ENCODE measurements at places on chromosomes 11 and 22.

DNA sequence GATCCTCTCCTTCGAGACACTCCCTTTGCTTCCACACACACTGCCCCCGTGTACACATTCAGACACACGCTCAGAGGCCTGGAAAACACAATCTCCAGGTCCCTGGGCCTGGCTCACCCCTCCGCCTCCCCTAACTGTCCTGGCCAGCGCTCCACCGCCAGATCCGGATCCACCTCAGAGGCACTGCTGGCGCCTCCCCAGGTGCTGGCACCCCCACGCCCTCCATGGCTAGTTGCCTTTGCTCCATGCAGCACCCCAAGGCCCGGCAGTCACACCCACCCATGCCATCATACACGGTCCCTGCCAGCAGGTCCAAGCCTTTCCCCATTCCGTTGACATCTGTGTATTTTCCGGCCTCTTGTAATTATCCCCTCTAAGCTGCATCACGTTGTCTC, 11.1 kb downstream of the SPTBN2 start:
- DNase-seq, result no peak

- no peak for DNase-seq
Measured at GRCh38 chr22:19849835-19850762, 4.6 kb downstream of the GNB1L start.

- peak; percentile 14 for DNase-seq
Measured at GRCh38 chr11:14499178-14499559, 442 bp downstream of the COPB1 start.

- DNase-seq, result no peak
Measured at GRCh38 chr22:32557444-32557843, 82.8 kb downstream of the FBXO7 start.

DNA sequence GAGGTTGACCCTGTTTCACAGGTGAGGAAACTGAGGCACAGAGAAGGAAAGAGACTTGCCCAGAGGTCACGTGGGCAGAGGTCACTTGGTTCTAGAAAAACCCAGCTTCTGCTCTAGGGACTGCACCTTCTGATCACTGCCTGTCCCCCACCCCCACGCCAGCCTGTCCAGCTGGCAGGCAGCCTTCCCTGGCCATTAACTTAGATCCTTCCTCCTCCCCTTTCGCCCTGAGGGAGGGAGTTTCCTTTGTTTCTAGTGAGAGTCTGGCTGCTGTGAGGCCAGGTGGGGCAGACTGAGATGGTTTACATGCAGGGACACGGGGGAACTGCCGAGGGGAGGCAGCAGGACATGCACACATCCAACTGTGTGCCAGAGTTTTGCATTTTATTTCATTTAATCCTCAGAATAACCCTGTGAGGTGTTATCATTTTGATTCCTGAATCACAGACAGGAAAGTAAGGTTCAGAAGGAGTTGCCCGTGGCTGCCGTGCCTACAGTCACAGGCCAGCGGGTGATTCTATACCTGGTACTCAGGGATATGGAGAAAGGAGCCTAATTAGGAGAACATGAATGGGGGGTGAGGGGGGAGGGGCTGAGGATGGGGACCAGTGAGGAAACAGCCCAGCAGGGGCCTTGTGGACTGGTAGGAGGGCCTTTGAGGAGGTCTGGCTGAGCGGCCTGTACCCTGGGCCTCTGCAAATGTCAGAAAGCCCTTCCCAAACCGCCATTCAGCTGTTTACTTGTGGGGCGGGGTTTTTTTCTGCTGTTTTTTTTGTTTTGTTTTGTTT, 3.4 kb downstream of the FAM83F start:
- peak; percentile 61 for DNase-seq

GRCh38 chr22:38745676-38746460, 9.9 kb downstream of the SUN2 start:
- DNase-seq, result no peak

- no peak for DNase-seq
Measured at GRCh38 chr11:18495271-18495670, 31.5 kb downstream of the TSG101 start.

GRCh38 chr22:50305923-50306566, 1.4 kb downstream of the PLXNB2 start:
- DNase-seq, result peak; percentile 92

DNA sequence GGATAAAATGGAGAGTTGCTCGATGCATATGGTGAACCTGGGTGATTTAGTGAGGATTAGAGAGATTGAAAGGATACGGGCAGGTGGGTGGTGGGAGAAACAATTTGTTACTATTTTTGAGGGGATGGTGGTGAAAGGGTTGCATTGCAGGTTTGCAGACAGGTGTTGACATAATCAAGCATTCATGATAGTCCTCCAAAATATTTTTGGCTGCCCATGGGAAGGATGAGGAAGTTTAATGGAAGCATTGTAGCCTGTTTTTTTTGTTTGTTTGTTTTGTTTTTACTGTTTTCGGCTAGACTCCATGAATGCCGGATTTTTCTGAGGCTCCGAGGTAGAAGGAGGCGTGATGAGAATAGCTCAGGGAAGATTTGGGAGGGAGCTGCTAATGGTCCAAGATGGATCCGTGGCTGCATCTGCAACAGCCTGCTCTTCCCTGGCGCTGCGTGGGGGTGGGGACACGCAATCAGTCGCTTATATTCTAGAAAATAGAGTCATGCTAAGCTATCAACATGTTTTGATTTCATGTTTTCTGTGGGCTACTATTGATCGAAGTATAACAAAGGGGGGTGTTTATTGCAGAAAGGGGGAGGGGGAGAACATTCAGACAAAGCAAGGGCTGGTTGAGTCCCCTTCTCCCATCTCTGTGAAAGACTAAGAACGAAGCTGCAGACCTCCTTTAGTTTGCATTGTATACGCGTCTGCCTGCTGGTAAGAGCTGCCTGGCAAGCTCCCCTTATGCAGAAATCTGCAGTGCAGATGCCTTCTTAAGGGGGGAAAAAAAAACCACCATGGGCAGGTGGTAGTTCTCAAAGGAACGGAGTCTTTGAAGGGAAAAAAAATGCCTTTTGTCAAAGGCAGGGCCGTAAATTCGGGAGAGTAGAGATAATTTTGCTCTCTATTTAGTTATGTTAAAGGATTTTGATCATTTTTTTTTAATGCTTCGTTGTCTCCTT, 1.0 kb downstream of the RTN3 start:
- peak; percentile 34 for DNase-seq

GRCh38 chr11:119376197-119376847, 5.2 kb downstream of the USP2 start:
- no peak for DNase-seq

- peak; percentile 49 for DNase-seq
Measured at GRCh38 chr22:39184586-39185577, 32.4 kb upstream of the CBX7 start.

DNA sequence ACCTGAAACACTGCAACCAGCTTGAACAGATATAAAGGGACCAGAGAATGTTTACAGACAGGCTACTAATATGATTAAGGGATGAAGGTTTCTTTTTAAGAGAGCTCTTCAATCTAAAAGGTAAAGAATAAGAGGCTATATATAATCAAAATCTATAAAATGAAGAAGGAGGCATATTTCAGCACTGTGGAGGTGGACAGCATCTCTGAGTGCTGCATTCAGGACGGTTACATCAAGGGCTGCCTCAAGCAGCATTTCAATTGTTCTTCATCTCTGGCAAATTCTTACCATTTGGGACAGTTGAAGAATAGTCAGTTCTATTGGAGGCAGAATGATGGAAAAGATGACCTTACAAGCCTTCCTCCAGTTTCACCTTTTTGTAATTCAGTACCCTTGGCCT, 139.6 kb upstream of the LMO1 start:
- DNase-seq, result peak; percentile 38

GRCh38 chr22:23682077-23682476, 8.7 kb upstream of the RGL4 start:
- no peak for DNase-seq

DNA sequence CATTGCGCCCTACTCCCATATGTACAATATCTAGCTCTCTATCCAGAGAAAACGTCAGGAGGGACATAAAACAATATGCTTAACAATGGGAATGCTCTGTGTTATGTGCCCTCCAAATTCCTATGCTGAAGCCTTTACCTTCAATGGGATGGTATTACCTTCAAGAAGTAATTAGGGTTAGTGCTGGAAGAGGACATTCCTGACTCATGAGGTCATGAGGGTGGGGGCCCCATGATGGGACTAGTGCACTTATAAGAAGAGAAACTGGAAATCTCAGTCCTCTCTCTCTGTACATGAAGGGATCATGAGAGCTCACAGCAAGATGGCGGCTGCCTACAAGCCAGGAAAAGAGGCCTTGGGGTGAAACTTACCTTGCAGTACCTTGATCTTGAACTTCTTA, 20.3 kb downstream of the MMP20 start:
- no peak for DNase-seq

GRCh38 chr11:117908109-117908895, 20.9 kb downstream of the TMPRSS13 start:
- DNase-seq, result no peak

- DNase-seq, result no peak
Measured at GRCh38 chr22:23273445-23274145, 93.3 kb downstream of the BCR start.

DNA sequence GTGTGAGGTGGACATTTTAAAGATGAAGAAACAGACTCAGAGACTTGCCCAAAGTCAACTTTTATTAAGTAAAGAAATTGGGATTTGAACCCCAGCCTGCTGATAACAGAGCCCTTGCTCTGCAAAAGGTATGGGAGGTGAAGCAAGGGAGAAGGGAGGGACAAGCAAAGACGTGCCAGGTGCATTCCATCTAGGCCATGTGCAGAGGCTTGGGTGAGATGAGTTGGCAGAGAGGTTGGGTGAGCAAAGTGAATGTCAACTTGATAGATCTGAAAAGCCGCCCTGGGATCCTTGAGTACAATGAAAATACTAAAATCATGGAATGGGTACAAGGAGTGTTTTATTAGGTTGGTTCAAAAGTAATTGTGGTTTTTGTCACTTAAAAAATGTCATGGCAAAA, 341.3 kb downstream of the CADM1 start:
- DNase-seq, result no peak

DNA sequence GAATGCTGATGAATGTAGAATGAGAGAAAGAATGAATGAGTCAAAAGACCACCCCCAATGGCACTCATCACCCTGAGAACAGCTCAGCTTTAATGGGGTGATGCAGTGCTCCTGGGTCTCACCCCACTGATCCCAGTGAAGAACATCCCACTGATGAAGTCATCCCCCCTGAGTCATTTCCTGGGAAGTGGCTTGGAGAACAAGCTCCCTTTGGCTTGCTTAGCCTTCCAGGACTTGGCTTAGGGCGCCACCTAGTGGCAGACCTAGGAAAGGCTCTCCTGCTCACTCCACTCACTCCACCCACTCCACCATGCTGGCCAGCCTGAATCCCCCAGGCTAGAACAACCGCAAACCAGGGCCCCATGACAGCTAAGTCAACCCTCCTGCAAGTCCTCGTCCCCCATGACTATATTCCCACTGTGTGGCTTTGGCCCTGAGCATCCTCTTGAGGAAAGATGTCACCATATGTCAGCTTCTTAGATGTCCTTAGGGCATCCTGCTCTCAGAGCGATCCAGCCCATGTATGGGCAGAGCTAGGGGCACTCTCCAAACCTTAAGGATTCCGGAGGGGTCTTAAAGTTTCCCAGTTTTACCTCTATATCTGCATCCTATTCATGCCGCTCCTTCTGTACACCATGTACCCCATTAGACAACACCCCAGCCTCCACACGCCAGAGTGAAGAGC, 17.8 kb upstream of the TMPRSS13 start:
- DNase-seq, result peak; percentile 88

- no peak for DNase-seq
Measured at GRCh38 chr11:64349025-64349387, 9.0 kb downstream of the CCDC88B start.

DNA sequence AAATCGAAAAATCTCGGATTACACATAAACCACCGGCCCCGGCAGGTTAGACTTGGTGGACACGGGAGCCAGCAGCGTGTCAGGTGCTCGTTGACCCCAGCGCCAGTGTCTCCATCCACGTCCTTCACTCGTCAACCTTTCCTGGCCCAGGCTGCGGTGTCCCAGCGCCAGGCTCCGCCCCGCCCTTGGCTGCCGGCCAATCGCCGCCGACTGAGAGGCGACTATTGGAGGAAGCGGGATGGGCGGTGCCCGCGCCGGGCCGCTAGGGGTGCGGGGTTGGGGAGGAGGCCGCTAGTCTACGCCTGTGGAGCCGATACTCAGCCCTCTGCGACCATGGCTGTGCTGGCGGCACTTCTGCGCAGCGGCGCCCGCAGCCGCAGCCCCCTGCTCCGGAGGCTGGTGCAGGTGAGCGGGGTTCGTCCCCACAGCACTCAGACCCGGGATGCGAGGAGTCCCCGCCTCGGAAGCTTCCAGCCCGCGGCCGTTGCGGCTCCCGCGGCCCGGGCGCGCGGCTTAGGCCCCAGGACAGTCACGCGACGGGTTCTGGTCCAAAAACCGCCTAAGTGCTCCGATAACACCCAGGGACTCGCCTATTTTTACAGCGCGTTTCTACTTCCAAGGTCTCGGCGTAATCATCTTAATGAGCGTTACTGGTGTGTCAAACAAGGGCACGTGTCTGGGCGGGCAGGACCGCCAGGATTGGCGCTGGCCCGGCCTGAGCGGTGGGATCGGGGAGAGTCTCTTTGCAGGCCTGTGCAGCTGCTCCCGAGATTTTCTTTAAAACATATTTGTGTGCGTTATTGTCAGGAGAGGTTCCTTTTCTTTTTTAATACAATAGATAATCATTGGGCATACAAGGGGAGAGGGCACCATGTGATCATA, at the start of gene ACAT1:
Gene ACAT1 (plus strand): TSS at position 294 of the 882 bp plus-strand sequence. CDS start 40 bp downstream, at position 334.
- DNase-seq, result peak; percentile 88

DNA sequence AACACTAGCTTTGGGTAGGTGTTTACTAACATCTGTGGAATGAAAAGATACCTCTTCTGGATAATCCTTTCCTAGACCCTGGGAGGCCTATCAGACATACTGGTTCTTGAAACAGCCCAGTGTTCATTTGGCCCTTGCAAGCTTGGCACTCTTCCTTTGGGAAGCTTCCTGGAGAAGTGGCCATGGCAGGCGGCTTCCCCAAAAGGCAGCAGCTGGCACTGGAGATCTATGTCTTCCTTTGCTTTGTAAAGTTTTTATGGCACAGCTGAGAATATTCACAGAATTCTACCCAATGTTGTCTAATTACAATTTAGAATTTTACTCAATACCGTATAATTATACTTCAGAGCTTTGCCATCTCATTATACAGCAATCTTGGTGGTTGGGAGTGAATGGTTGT, 199.2 kb upstream of the C11orf87 start:
- DNase-seq, result no peak

GRCh38 chr11:128467041-128467440, 120.3 kb downstream of the ETS1 start:
- no peak for DNase-seq

DNA sequence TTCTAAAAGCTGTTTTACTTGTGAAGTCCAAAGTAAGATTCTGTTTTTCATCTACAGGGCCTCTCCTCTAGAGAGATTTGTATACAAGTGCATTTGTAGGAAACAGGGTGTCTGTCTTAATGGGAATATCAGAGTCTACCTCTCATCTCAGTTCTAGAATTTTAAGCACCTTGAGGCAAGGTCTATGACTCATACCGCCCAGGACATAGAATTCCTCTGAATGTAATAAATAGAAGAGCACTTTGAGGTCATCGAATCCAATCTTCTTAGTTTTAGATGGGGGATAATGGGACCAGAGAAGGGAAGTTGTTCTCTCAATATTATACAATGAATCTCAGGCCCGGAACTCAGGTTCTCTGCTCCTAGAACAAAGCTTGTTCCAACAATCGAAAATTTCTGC, 101.8 kb upstream of the TIMP3 start:
- no peak for DNase-seq

- peak; percentile 59 for DNase-seq
Measured at GRCh38 chr11:44189986-44190882, 94.8 kb downstream of the EXT2 start.

Measured in iris pigment epithelial cell (primary cell).